ENCODE measurements at places on chromosomes 5 and 9.
A peak's percentile ranks its signal among the peaks of the same experiment; 100 is the strongest.

DNA sequence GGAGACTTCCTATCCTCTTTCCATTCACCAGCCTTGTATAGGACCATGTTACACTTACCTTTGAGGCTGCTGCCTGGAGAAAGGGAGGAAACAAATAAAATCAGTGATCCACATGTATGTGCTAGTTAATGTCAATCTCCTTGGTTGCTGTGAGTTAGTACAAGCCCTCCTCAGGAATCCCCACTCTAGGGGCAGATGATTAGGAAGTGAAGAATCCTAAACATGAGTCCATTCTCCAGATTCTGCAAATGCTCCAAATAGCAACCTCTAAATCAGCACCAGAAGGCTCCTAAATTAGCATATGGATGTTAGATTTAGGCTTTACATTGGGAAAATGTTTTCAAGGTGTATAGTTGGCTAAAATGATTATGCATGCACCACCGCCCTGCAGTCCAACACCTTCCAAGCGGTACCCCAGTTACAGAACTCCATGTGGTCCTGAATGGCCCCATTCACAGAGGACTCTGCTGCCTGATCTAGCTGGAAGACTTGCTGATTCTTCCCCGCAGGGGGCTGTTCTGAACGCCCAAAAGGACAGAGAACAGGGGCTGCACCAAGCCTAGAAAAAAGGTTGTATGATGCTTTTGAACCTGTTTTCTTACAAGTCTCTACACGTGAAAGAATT is 123.2 kb downstream of the TLE1 start:
- DNase-seq = no peak

GRCh38 chr5:147809830-147810666 is 21.4 kb downstream of the SPINK1 start:
- no peak for DNase-seq

- DNase-seq = no peak
These were observed 123.5 kb upstream of the ACOT12 start for GRCh38 chr5:81517462-81517861.

- DNase-seq = no peak
These were observed 135.1 kb upstream of the ICE1 start for GRCh38 chr5:5287419-5287818.

- DNase-seq = no peak
These were observed 382.5 kb downstream of the TMEM161B start for GRCh38 chr5:87886164-87886563.

GRCh38 chr5:82356808-82357671 is 78.9 kb upstream of the RPS23 start:
- DNase-seq = peak; percentile 94

- no peak for DNase-seq
These were observed 7.4 kb downstream of the IRX4 start for GRCh38 chr5:1875281-1875842.

- DNase-seq = no peak
These were observed at the start of gene EXOC3 for GRCh38 chr5:442335-443238. Gene EXOC3, plus strand, starts transcription at chr5:443176. Its CDS starts 3,030 bp downstream, at chr5:446206.

- no peak for DNase-seq
These were observed 222.5 kb downstream of the EPB41L4A start for GRCh38 chr5:112196584-112196983.

DNA sequence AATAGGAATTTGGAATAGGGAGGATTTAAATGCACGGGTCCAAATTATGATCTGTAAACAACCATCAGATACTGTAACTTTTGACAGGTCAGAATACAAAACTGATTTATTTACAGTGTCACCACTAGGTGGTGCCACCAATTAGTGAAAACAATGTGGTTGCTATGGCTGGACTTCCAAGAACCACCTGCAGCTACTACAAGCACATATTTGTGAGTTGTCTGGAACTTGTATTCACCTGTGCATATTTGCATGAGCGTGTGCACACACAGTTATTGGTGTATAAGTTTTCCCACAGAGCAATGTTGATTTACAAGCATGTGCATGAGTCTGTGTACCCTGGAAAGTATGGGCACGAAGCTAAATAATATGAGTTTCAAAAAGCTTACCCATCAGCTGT is 3.0 kb upstream of the HRCT1 start:
- no peak for DNase-seq

DNA sequence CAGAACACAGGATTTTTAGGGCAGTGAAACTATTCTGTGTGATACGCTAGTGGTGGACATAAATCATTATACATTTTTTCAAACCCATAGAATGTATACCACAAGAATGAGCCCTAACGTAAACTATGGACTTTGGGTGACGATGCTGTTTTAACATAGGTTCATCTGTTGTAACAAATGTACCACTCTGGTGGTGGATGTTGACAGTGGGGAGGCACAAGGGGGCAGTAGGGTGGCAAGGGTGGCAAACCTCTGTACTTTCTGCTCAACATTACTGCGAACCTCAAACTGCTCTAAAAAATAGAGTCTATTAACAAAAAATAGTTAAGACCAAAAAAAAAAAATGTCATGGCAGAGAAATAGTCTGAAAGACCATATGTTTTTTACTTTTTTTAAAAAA is 9.1 kb upstream of the MVB12B start:
- no peak for DNase-seq

- DNase-seq = no peak
These were observed 281.5 kb downstream of the EFNA5 start for GRCh38 chr5:107389130-107389774.

GRCh38 chr9:132415181-132415580 is 5.2 kb downstream of the CFAP77 start:
- no peak for DNase-seq

GRCh38 chr9:79572608-79573411 is 1.0 kb downstream of the TLE4 start:
- no peak for DNase-seq

GRCh38 chr5:58259685-58260152 is 200.2 kb downstream of the PLK2 start:
- no peak for DNase-seq

DNA sequence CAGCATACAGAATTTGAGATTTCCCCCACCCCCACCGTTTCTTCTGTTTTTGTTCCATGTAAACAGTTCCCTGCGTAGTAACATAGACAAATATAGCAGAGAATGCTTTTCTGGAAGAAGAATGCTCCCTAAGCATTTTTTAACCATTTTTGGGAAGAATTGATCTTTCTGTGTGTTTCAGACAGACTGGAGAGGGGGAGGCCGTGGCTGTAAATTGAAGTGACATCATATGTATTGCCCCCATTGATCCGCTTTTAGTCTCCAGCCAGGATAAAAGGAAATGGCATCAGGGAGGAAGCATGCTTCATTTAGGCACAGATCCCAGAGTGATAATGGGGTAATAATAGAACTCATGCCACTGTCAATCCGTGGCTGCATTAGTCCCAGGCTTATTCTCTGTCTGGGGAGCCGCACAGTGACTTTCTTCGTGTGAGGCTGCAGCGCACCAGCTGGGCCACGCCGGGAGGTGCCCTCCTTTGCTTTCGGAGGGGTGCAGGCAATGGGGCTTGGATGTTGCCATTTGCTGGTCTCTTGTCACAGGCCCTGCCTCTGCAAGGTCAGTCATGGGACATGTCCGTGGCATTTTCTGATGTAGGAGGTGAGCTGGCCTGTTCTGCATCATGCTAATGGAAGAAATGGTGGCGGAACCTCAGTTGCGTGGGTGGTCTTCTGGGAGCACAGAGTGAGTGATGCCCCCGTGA is 261.5 kb downstream of the FANCC start:
- no peak for DNase-seq

DNA sequence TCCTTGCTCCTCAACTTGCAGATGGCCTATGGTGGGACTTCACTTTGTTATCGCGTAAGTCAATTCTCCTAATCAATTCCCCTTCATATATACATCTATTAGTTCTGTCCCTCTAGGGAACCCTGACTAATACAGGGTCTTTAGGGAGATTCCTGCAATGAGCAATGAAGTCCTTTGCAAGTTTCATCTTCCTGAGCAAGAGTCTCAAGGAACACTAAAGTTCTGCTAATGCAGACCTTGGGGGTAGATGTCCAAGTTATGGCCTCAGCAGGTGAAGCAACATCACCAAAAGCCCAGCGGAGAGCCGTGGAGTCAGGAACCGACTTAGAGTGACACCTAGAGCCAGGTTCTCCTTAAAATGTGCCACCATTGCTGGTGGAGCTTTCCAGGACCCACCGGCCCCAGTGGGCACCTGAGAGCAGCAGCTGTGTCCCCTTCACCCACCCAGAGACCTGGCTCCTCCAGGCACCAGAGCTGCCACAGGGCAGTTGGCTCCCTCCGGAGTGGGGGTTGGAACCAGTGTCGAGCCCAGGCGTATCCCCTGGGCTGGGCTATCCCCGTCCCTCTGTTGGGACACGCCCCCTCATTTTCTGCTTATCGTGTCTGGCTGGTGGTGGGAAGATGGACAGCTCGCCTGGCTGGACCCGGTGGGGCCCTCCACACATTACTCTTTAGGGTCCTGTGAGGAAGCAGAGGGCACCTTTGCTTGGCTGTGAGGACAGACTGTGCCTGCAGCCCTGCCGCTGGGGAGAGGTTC is 10.9 kb upstream of the FCN1 start:
- DNase-seq = no peak

DNA sequence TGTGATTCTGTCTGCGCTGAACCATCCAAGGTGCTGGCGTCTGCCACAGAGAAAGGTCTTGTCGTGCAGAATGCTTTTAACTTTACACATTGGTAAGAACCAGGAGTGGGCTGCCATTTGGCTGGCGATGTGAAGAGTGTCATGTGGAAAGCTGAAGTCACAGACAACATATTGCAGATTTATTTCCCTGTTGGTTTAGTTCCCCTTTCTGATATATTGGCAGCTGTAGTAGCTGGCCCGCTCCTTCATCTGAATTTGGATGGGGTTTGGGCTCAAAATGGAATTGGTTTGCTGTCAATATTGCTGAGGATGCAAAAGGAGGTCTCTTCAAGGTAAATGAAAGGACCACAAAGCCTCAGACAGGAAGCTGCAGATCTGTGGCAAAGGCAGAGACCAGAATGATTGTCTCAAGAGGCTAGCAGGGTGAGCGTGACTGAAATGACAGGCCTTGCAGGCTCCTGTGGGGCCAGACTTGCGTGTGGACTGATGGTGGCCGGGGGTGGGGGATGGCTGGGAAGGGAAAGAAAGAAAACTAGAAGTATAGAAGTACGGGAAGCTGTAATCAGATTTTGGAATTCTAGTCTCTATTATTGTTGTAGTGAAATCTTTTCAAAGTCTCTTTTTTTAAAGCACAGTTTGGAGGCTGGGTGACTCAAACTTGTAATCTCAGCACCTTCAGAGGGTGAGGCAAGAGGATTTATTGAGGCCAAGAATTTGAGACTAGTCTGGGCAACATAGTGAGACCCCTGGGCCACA is 25.1 kb upstream of the CD180 start:
- DNase-seq = no peak

DNA sequence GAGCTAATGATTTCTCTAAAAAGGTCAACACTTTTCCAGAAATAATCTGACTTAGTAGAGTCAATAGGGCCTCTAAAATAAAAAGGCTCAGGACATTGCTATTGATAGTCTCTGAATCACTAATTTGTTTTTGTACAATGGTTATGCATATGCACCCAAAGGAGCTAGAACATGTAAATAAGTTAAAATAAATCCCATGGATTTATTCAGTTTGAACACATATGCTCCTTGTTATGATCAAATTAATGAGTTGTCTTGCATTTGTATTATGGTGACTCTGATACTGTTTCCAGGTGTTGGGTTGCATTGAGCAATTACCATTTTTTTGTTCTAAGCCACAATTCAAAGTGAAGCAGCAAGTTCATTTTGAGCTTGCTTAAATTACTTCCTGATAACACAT is 276.0 kb upstream of the TUSC1 start:
- no peak for DNase-seq

GRCh38 chr5:117454716-117455212 is 880.1 kb upstream of the SEMA6A start:
- peak; percentile 61 for DNase-seq

DNA sequence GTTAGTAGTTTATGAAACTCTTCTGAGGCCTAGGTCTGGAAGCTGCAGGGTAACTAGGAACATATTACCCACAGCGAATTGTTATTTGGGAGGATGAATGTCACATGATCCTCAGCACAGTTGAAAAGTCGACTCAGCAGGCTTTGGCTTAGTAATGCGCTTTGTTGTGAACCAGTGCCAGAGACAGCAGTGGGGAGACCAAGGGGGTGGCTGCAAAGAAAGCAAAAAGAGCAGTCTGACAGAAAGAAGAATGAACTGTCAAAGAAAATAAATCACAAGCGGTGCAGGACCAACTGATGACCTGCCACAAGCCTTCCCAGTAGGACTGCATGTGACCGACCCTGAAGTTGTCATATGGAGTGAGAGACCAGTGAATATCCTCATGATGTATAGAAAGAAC is 170.0 kb downstream of the CCDC171 start:
- no peak for DNase-seq

GRCh38 chr9:130901498-130902203 is 5.0 kb upstream of the QRFP start:
- no peak for DNase-seq

DNA sequence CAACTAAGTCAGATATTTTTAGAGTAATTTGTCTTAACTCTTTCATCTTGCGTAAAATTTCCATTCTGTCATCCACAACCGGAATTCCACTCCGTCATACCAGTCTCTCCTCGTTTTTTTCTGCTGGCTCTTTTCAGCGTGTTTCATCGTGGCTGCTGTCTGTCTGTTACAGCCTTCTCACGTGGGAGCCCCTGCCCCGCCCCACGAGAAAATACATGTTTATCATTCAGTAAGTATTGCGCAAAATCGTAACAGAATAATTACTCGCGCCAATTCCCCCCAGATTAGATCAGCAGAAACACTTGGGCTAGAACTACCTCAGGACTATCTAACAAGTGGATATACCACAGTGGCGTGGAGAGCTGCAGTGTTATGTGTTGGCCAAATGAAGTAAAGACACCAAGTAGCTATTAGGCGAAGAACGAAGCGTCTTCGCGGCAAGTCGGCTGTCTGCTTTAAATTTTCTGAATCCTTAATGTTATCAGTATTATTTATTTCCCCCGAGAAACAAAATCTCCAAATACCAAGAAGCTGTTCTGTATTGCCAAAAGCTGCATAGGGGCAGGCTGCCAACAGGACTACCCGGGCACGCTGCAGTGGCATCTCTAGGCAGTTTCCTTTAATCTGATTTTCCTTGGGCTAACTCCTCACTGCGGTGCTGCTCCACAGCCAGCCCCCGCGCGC is 566 bp upstream of the FOCAD start:
- peak; percentile 93 for DNase-seq

- DNase-seq = no peak
These were observed 94.2 kb upstream of the TARS1 start for GRCh38 chr5:33346534-33346933.

DNA sequence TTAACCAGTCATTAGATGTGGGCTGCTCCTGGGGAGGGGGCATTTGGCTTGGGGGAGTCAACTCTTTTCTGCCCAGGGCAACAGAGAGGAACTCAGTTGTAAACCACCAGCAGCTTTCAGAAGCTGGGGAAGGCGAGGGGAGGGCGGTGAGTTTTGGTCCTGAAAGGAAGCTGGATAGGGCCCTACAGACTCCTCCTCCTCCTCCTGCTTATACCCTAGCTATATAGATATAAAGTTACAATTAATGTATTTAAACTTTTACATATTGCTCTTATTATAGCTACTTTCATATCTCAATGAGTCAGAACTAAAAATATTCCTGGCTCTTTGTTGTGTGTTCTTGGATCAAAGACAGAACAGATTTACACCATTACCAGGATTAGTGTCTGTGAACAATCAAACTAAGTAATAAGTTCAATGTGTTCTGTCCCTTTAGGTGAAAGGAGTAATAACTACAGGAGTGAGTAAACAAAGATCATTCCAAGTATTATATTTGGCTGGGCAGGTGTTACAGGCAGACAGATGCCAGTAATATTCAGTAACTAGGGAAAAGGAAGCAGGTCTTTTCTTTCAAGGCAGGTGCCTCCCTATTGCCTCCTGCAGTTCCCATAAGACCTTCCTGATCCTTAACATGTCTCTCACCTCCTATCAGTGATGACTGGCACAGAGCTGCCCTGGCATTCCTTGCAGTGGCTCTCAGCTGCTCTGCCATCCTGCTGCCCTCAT is 20.5 kb upstream of the VPS13A start:
- DNase-seq = no peak
